ENCODE measurements at places on chromosomes 4 and X. TPM values are rescaled to one million over a fixed set of nuclear protein-coding genes. Genes with fewer than 3 reads are reported as not detected.
A peak's percentile ranks its signal among the peaks of the same experiment; 100 is the strongest.

Gene RBMX2
- total RNA-seq: 25.3 TPM

DNA sequence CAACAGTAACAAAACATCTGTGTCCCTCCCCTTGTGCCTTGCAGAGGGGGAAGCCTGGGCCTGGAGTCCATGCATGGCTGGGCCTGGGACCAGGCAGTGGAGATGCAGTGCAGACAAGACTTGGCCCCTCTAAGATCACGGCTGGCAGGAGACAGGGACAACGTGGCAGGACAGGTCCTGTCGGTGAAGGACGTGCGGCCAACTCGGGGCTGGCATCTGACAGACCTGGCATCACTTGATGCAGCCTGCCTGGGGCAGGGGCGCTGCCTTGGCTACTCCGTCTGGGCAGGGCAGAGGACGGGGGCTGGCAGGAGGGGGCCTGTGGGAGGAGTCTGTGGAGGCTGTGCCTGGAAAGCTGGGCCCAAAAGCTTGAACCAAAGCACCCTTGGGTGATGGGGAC, 112.1 kb downstream of the CPZ start:
- no peak for DNase-seq
- no peaks in the 10 kb centered on the region for H3K4me1 ChIP-seq
- H3K36me3 ChIP-seq: no peaks in the 10 kb centered on the region
- H3K27me3 ChIP-seq: peaks cover 28% of the 10 kb centered on the region

DNA sequence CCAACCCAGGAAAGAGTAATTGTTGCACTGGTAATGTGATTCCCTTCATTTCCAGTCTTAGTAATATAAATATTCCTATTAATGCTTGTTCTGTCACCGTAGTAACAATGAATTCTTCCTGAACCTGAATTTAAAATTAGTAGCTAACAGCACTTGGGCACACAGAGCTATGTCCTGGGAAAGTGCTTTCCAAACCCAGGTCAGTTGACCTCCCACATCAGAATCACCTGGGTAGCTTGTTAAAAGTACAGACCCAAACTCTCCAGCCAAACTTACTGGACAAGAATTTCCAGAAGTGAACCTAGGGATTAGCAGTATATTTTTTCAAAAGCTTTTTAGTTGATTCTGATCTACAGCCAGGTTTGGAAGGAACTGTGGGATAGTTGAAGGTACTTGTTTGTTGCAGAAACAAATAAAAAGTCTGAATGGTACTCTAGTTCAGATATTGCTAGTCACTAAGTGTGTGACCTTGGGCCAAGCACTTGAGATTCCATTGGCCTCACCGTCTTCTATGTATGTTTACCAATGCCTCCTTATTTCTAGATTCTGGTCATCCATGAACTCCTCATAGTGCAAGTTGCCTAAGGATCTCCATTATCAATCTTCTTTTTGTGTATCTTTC, 192.9 kb upstream of the CNKSR2 start:
- H3K4me3 ChIP-seq: no peak overlapping the region
- no peak for DNase-seq
- H3K27ac ChIP-seq: no peak overlapping the region
- H3K27me3 ChIP-seq: no peaks in the 10 kb centered on the region
- H3K36me3 ChIP-seq: no peaks in the 10 kb centered on the region
- H3K4me1 ChIP-seq: no peaks in the 10 kb centered on the region

Gene FMR1
- 175 TPM for total RNA-seq

Gene HSD17B13
- 0.45 TPM for total RNA-seq

GRCh38 chr4:83552083-83552482, 16.2 kb downstream of the GPAT3 start:
- peaks cover 26% of the 10 kb centered on the region for H3K4me1 ChIP-seq
- no peak overlapping the region for H3K4me3 ChIP-seq
- no peak for DNase-seq
- H3K27ac ChIP-seq: no peak overlapping the region
- no peaks in the 10 kb centered on the region for H3K27me3 ChIP-seq
- H3K36me3 ChIP-seq: no peaks in the 10 kb centered on the region

DNA sequence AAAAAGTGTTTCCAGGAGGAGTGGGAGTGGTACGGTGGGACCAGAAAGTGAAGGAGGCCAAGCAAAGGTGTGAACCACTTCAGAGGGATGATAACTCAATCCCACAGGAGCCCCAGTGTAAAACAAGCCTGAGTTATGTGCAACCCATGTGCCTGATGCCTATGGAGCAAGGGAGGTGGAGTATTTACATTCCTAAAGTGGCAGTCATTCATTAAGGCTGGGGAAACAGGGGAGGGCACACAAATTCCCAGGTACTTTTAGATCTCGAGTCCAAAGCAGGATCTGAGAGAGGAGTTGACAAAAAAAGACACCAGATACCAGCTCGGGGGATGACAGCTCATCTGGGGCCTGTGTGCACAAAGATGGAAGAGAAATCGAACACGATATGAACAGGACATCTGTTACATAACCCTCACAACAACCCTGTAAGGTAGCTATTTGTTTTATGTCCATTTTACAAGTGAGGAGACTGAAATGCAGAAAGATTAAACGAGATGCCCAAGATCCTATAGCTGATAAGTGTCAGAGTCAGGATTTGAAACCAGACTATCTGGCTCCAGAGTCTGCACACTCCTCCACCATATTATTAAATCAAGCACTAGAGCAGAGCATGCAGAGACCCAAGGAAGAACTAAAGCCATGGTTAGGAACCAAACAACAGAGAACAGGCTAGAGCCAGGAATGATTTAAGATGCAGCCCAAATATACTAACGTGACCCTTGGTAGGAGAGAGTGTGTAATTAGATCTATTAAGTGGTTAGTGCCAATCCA, 91.9 kb upstream of the MAPK10 start:
- H3K27me3 ChIP-seq: no peaks in the 10 kb centered on the region
- no peak overlapping the region for H3K27ac ChIP-seq
- no peak for DNase-seq
- no peaks in the 10 kb centered on the region for H3K4me1 ChIP-seq
- H3K4me3 ChIP-seq: peak overlapping the region; percentile 47

Gene SMIM10L2A
- total RNA-seq: 1.7 TPM

DNA sequence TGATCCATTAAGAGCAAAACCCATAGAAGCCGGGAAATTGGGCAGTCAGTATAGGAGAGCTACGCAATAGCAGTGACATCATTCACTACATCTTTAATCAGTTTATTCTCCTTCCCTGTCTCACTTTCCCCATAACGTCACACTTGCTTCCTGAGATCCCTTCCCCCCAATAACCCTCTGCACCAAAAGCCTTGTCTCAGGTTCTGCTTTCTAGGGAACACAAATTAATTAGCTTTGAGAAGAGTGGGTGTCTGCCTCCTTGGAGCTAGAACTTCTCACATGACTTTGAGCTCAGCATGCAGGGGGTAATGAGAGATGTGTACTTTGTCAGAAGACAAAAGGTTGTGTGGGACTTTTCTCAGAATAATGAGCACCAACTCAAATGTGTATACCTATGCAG, 128.3 kb upstream of the MAOA start:
- H3K36me3 ChIP-seq: no peaks in the 10 kb centered on the region
- H3K27me3 ChIP-seq: no peaks in the 10 kb centered on the region

- H3K4me3 ChIP-seq: no peak overlapping the region
- H3K27ac ChIP-seq: no peak overlapping the region
- no peaks in the 10 kb centered on the region for H3K36me3 ChIP-seq
- H3K27me3 ChIP-seq: no peaks in the 10 kb centered on the region
- no peaks in the 10 kb centered on the region for H3K4me1 ChIP-seq
These were observed 7.0 kb downstream of the RPL36A start for GRCh38 chrX:101397779-101398178.

DNA sequence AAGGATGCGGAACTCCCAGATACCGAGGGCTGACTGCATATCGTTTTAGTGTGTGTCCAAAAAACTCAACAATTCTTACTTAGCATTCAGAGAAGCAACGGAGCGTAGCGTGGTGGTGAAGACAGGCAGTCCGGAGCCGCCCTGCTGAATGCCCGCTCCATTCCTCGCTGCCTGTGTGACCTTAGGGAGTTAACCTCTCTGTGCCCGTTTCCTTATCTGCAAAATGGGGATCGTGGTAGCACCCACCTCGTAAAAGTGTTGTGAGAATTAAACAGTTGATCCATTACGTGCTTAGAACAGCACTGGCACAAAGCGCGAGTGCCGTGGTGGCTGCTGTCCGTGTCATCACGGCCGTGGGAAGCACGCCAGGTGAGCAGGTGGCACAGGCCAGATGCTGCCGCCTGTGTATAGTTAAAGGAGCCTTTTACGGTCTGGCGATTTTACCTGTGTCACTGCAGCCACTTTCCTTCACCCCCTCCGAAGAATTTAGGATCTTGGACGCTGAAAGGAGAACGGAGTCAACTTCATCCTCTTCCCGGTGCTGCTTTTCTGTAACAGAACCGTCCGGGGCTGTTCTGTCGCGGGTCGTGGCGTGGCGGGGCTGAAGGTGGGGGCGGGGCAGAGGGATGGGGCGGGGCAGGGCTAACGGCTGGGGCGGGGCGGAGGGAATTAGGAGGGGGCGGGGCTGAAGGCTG, 885 bp downstream of the CCDC110 start:
- peak overlapping the region; percentile 96 for H3K4me3 ChIP-seq
- no peaks in the 10 kb centered on the region for H3K36me3 ChIP-seq
- peaks cover 10% of the 10 kb centered on the region for H3K4me1 ChIP-seq
- no peaks in the 10 kb centered on the region for H3K27me3 ChIP-seq

GRCh38 chr4:21765810-21766407, 182.7 kb downstream of the KCNIP4 start:
- H3K36me3 ChIP-seq: no peaks in the 10 kb centered on the region
- DNase-seq: peak; percentile 73
- no peak overlapping the region for H3K27ac ChIP-seq
- no peaks in the 10 kb centered on the region for H3K27me3 ChIP-seq
- no peaks in the 10 kb centered on the region for H3K4me1 ChIP-seq

GRCh38 chr4:56607926-56608325, 73.2 kb downstream of the HOPX start:
- peaks cover 7% of the 10 kb centered on the region for H3K27me3 ChIP-seq
- no peaks in the 10 kb centered on the region for H3K4me1 ChIP-seq
- H3K27ac ChIP-seq: no peak overlapping the region
- H3K36me3 ChIP-seq: no peaks in the 10 kb centered on the region
- no peak overlapping the region for H3K4me3 ChIP-seq
- DNase-seq: no peak

DNA sequence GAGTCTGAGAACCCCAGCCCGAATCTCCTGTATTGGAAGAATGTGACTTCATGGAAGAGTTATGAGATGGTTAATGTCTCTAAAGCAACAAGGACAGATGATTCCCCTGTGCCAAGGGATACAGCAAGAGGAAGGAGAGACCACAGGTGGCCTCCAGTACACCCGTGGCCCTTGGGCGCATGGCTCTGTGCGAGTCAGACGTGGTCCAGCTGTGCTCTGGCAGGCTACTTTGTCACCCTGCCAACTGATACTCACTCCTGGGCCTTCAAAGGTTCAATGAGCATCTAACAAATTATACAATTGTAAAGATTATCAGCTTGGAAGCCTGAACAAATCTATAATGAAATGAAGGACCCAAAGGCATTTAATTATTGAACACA, 71.7 kb downstream of the NYX start:
- no peak overlapping the region for H3K27ac ChIP-seq
- H3K4me1 ChIP-seq: no peaks in the 10 kb centered on the region
- no peaks in the 10 kb centered on the region for H3K36me3 ChIP-seq
- H3K27me3 ChIP-seq: no peaks in the 10 kb centered on the region

Gene MTMR8
- 7.9 TPM for total RNA-seq

GRCh38 chr4:168830777-168831512, 179.1 kb downstream of the CBR4 start:
- H3K36me3 ChIP-seq: no peaks in the 10 kb centered on the region
- peaks cover 36% of the 10 kb centered on the region for H3K4me1 ChIP-seq
- peak overlapping the region; percentile 96 for H3K27ac ChIP-seq
- DNase-seq: no peak

DNA sequence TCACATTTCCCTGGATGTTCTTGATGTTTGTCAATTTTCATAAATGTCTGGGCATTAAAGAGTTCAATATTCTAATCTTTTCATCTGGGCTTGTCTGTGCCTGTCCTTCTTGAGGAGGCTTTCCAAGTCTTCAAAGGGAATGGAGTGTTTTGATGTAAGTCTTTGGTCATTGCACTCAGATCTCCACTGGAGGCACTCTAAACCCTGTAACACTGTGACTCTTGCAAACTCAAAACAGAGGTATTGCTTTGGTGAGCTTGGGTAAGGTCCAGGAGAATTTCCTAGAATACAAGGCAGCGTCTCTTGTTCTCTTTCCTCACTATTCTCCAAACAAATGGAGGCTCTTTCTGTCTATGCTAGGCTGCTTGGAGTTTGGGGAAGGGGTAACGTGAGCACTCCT, 1118.1 kb upstream of the PABPC4L start:
- no peak overlapping the region for H3K4me3 ChIP-seq
- H3K36me3 ChIP-seq: no peaks in the 10 kb centered on the region
- no peaks in the 10 kb centered on the region for H3K27me3 ChIP-seq
- DNase-seq: no peak
- no peak overlapping the region for H3K27ac ChIP-seq

Gene BRS3
- not detected for total RNA-seq

- H3K4me3 ChIP-seq: no peak overlapping the region
- H3K4me1 ChIP-seq: no peaks in the 10 kb centered on the region
- no peak for DNase-seq
- H3K36me3 ChIP-seq: no peaks in the 10 kb centered on the region
- H3K27ac ChIP-seq: no peak overlapping the region
These were observed 87.7 kb downstream of the GPC3 start for GRCh38 chrX:133897593-133898163.

Gene VSIG4
- total RNA-seq: 17.7 TPM

DNA sequence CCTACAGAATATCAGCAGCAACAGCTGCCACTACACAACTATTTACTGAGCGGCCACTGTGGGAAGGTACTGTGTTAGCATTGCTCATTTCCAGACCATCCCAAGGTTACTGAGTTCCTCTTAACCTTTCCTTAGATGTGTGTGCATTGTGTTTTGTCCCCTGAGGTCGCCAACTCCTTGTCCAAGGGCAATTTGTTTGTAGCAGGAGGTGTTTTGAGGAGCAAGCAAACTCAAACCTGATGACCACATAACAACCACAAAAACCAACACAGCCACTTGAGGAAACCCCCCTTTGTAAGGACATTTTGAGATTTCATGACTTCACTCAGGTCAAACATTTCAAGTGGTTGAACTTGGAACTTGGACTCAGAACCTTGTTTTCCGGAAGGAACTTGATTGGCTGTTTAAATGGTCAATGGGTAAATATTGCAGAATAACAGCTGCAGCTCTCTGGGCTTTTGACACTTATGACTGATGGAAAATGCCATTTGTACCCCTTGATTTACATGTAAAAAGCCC, 122.3 kb downstream of the MID1IP1 start:
- no peak overlapping the region for H3K27ac ChIP-seq
- peak; percentile 21 for DNase-seq
- H3K36me3 ChIP-seq: no peaks in the 10 kb centered on the region
- H3K4me3 ChIP-seq: no peak overlapping the region

Data from stomach (tissue), 19 donors.